ENCODE measurements at places on chromosomes 2 and 18.

GRCh38 chr2:27088634-27089033 lies 2.1 kb downstream of the KHK start:
- DNase-seq: no peak

GRCh38 chr18:29726646-29727045 lies 1315.9 kb downstream of the DSC3 start:
- DNase-seq: no peak

GRCh38 chr2:192139813-192140212 lies 54.9 kb downstream of the TMEFF2 start:
- DNase-seq: no peak

DNA sequence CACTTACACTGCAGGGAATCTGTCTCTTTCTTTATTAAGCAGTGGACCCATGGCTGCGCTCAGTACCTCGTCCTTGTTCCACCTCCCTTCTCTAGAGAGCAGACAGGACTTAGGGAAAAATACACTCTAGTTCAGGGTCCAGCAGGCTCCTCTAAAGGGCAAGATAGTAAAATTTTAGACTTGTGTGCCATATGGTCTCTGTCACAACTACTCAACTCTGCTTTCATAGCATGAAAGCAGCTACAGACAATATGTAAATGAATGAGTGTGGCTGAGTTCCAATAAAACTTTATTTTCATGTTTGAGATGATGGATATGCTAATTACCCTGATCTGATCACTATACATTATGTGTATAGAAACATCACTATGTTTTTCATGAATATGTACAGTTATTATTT lies 163.1 kb downstream of the BABAM2 start:
- no peak for DNase-seq

- DNase-seq: no peak
These were observed 31.7 kb upstream of the MAP4K3 start for GRCh38 chr2:39468579-39469451.

GRCh38 chr2:239113615-239114014 lies 265.7 kb downstream of the TWIST2 start:
- peak; percentile 7 for DNase-seq

DNA sequence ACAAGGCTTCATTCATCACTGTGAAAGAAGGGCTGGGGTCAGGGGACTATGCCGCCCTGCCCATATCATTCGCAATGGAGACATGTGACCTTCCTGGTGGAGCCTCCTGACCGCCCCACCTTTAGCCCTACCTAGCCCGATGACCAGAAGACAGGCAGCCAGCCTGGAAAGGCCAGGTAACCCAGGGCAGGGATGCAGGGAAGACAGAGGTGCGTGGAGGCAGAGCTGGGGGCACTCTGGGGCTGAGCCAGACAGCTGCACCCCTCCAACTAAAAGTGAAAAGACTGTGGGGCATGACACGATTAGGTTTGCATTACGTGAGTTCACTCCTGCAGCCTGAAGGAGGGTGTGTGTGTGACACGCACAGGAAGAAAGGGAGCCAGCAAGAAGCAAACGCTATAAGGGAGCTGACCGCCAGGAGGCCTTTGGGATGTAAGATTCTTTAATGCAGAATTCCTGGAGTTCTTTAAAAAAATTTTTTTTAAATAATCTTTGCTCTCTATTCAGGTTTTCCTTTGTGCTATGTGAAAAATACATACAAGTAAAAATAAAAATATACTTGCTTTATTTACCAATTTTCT lies 3.7 kb upstream of the HES6 start:
- DNase-seq: no peak

DNA sequence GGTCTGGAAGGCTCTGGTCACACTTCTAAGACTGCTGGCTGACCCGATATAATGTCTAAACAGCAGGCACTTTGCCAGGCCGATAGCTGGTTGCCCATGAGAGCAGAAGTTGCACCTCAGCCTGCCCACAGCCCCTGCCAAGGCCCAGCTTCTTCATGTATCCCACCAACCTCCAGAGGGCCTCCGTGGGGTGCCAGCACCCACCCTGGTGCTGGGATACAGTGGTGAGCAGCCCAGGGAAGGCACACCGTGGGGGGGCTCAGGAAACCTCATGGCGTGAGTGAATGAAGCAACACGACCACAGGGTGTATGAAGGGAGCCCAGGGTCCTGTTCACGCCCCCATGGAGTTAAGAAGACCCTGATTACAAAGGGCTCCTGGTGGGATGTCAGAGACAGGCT lies 16.2 kb upstream of the GLI2 start:
- DNase-seq: no peak

DNA sequence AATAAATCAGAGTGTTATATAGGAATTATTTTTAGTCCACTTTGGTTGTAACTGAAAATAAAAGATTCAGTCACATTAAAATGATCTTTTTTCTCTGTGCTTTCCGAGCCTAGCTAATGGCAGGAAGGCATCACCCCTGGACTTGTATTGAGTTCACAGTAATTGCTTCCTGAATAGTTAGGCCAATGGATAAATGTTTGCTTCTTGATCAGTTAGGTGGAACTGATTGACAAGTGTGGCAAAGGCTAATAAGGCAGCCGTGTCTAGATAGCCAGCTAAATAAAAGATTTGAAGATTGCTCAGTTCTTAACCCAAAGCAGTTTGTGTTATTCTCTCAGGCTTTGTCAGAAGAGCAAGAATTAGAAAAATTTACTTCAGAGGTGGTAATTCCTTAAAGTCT lies 20.8 kb downstream of the FAM171B start:
- DNase-seq: no peak

GRCh38 chr2:195898505-195899191 lies 170.0 kb downstream of the DNAH7 start:
- DNase-seq: peak; percentile 76

DNA sequence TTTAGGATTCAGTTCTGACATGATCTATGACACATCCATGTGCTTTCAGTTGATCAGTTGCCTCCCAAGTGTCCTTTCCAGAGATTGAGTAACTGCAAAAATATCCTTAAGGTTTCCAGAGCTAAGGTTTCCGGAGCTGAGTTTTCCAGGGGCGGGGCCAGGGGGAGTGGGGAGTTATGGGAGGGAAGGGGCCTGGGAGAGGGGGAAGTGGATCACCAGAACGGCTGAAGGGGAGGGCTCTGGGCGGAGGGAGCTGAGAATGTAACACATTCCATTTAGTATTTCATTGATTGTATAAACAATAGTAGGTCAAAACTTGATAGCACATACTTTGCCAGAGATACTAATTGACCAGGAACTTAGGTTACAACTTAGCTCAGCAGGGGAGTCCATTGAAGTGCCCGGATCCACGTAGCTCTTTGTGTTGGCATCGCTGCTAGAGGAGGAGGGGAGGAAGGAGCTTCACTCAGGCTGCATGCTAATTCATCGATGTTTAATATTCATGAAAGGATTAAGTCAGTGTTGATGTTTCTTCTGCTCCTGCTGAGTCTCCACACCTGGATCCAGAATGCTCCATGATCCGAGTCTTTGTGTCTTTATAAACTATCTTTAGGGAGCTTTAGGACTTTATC lies 289.8 kb downstream of the ALPK2 start:
- DNase-seq: no peak

GRCh38 chr18:35387152-35387571 lies 10.0 kb upstream of the ZNF396 start:
- DNase-seq: peak; percentile 17

- DNase-seq: peak; percentile 71
These were observed 47.0 kb downstream of the IWS1 start for GRCh38 chr2:127479219-127479825.

DNA sequence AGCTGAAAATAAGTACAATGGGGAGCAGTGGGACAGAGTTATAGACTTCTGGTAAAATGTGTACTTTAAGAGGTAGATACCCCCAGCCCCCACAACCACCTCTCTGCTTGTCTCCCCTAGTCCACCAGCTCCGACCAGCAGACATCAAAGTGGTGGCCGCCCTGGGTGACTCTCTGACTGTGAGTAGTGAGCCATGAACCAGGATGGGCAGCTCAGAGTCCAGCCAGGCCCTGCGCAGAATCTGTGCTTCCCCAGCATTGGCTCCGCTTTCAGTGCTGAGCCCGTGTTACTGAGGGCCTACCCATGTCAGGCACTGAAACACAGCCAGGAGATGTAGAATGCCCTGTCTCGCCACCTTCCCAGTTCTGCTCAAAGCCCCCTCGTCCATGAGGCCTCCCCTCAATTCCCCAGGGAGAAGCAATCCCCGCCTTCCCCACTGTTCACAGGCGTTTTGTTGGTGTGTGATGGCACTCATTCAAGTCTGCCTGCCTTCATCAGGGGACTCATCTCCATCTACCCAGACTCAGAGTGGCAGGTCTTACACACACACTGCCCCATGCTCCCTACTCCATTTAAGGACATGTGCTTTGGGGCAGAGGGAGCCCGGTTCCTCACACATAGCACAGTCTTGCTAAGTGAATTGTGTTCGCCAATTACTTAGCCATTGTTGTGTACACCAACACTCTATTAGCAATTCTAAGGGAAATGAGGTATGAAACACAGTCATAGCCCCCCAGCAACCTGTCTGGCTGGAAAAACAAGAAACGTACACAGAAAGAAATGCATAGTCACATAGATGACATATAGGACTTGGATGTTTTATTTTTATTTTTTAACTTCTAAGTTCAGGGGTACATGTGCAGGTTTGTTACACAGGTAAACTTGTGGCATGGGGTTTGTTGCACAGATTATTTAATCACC lies 122.6 kb downstream of the PLB1 start:
- no peak for DNase-seq

GRCh38 chr2:173446722-173447121 lies 92.0 kb downstream of the CDCA7 start:
- DNase-seq: no peak

GRCh38 chr2:193885419-193885818 lies 1690.7 kb upstream of the TMEFF2 start:
- no peak for DNase-seq

DNA sequence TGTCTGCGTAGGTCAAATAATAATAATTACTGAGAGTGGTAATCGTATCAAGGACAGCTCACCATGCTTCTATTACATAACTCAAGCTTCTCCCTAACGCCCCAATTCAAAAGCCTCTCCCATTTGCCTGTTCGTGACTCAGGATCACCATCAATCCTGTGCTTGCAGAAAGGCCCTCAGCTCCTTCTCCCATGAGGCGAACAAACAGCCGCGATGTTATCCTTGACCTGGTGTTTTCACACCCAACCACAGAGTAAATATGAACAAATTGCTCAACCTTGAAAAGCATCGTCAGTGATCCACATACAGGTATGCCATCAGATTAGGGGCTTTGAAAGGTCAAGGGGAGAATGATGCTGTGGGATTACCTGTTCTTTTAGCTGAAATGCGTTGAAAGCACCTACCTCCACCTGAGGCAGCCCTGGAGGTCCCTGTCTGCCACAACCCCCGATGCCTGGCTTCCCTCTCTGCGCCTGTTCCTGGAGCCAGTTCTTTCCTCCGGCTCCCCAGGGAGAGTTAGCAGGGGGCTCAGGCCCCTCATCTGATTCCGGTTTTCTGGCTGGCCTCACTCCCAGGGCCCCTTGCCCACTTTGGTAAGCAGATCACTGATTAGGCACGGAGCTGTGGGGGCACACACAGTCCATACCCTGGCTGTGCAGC lies 39.1 kb upstream of the ODC1 start:
- peak; percentile 15 for DNase-seq

- DNase-seq: no peak
These were observed 33.0 kb downstream of the EFR3B start for GRCh38 chr2:25074826-25075225.

GRCh38 chr2:13034861-13035260 lies 318.1 kb downstream of the TRIB2 start:
- DNase-seq: no peak

DNA sequence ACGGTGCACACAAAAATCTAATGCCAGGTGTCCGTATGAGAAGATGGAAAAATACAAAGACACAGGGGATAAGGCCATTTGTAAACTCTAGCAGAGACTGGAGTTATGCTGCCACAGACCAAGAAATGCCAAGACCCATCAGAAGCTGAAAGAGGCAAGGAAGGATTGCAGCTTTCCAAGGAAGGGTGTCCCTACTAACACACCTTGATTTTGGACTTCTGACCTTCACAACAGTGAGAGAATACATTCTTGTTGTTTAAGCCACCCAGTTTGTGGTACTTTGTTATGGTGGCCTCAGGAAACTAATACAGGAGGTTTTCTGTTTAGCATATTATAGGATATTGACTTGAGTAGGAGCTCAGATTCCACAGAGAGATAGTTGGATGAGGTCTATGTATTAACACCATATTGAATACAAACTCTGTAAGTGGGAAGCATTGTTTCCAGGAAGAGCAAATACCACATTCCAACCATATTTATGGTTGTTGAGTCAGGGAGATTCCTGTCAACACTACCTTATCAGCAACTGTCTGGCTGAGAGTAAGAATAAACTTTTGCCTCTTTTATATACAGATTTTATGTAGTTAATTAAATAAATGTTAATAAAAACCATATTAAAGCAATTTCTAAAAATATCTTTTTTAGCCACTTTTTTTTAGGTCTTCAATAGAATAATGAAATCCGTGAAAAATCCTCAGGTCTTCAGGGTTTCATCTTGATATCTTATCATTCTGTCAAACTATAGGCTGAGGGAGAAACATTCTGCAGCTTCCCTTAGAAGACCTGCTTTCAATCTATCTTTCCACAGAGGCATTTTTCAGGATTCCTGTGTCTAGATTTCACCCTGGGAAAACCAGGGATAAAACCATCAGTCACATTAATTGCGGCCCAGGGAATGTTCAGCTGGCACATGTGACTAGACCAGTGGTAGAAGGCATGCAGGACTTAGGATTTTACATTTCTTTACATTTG lies 35.4 kb upstream of the HNMT start:
- peak; percentile 29 for DNase-seq

DNA sequence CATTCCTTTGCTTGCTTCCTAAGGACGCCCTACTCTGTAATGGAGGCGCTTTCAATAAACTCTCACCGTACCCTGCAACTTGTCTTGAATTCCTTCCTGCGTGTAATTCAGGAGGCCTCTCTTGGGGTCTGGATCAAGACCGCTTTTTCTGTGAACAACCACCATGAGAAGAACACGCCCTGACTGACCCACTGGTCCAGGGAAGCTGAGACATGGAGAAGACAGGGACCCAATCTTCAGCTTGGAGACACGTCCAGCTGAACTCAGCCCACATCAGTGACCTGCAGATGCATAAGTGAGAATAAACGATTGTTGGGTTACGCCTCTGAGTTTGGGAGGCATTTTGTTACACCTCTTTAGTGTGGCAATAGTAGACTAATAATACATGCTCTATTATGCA lies 7.8 kb upstream of the NARS1 start:
- DNase-seq: no peak

DNA sequence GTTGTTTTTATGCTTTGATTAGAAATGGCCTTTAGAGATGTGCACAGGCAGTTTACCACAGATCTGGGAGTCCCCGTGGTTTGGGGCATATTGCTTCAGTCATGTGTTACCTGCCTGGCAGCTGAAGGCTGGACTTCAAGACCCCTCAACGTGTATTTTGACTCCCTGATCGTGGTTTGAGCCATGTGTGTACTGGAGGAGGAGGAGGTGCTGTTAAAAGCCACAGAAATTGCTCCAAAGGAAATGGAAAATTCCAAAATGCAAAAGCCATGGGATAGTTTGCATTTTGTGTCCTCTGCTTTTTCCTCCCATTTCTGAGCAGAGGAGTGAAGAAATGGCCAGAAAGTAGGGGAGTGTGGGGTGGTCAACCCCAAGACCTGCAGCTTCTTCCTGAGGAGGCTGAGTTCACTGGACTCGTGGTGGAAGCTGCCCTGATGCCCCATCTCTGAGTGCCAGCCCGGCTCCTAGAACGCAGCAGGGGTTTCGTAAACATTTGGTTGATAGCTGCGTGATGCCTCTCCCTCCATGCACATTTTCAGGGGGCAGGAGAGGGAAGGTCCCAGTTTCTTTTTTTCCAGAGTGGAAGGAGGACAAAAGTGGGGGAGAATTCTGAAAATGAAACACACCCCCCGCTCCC lies 45.7 kb downstream of the ITGB1BP1 start:
- DNase-seq: no peak
